Lung (tissue), 17 donors: ENCODE measurements at places on chromosomes 4 and X. TPM values are rescaled to one million over a fixed set of nuclear protein-coding genes. Genes with fewer than 3 reads are reported as not detected.

The BMX gene
- 1.4 TPM for polyA plus RNA-seq

The CCDC160 gene
- polyA plus RNA-seq = 0.79 TPM

The PAGE3 gene
- not detected for polyA plus RNA-seq

The KIF4A gene
- 0.66 TPM for polyA plus RNA-seq

The TREX2 gene
- 0.63 TPM for polyA plus RNA-seq

The CT45A5 gene
- not detected for polyA plus RNA-seq

The CPE gene
- polyA plus RNA-seq = 11.5 TPM

The GAGE13 gene
- not detected for polyA plus RNA-seq

The OGT gene
- polyA plus RNA-seq = 32.3 TPM

The TMEM47 gene
- polyA plus RNA-seq = 7.0 TPM

The GPR143 gene
- polyA plus RNA-seq = 1.6 TPM

DNA sequence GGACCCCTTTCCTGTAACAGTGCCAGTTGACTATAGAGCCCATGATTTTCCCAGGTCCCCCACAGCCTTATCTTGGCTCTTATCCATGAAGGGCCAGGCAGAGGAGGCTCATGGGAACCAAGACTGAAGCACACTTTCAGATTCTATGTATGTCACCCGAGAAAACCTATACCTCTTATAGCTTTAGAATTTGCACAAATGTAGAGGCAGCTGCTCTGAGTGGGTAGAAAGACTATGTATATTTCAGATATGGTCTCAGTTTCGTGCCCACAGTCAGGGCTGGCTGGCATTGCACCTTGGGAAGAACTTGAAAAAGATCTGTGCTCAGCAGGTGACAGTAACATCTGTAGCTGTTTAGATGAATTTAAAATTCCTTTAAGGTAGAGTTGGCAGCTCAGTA lies 8.3 kb upstream of the LNX1 start:
- no peak overlapping the region for H3K27ac ChIP-seq
- no peaks in the 10 kb centered on the region for H3K27me3 ChIP-seq
- DNase-seq = no peak
- H3K36me3 ChIP-seq = no peaks in the 10 kb centered on the region
- no peak overlapping the region for H3K4me3 ChIP-seq

- no peaks in the 10 kb centered on the region for H3K36me3 ChIP-seq
- H3K27ac ChIP-seq = no peak overlapping the region
- H3K27me3 ChIP-seq = no peaks in the 10 kb centered on the region
- DNase-seq = no peak
- H3K4me1 ChIP-seq = no peaks in the 10 kb centered on the region
- H3K4me3 ChIP-seq = no peak overlapping the region
Observed at GRCh38 chr4:31045724-31046318, 325.7 kb downstream of the PCDH7 start.

DNA sequence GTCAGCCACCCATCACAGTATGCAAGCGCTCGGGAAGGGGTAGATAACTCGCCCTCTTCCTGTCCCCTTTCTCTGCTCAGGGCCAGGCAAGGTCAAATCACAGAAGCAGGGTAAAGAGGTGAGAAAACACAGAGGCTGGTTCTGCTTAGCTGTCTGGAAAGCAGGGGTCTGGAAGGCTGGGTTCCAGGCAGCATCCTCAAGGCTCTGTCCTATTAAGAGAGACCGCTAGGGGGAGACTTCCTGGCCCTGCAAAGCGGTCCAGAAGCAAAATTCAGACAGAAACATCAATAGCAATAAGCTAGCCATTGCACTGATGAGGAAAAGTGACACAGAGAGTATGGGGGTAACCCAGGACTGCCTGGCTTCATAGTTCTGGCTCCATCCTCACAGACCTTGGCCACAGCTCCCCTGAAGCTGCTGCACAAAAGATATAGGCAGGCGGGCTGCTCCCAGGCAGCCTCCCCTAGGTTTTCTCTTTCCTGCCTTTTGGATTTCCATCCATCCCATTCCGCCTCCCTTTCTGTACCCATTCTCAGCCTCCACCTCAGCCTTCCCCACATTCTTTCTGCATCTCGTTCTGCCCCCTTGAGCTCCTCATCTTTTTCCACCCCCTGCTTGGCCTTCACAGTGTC lies 308.5 kb downstream of the EVC2 start:
- no peak overlapping the region for H3K4me3 ChIP-seq
- H3K27ac ChIP-seq = no peak overlapping the region
- H3K36me3 ChIP-seq = no peaks in the 10 kb centered on the region

DNA sequence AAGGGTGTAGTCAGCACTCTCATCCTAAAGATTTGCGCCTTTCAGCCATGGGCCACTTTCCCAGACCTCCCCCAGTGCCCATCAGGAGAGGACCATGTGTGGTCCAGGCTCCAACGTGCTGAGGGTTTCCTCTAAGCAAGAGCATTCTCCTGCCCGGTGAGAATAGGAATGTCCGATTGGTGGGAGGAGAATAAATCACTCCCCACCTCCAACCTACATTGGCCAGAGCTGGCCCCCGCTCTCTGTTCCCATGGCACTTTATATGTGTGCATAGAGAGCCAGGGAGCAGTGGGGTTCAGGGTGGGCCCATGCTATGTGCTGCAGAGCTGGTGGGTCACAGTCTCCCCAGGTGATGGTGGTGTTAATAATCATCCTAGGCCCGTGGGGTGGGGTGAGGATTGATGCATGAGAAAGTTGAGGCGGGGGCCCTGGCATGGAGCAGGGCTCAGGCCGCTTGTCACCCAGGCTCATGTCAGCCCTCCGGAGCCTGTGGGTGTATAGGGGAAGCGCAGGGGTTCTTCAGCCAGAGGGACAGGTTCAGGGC lies 6.8 kb upstream of the SORCS2 start:
- H3K36me3 ChIP-seq = no peaks in the 10 kb centered on the region
- H3K27ac ChIP-seq = no peak overlapping the region

- no peak for DNase-seq
- H3K4me3 ChIP-seq = no peak overlapping the region
- H3K36me3 ChIP-seq = no peaks in the 10 kb centered on the region
- no peaks in the 10 kb centered on the region for H3K4me1 ChIP-seq
- H3K27me3 ChIP-seq = peaks cover 5% of the 10 kb centered on the region
- H3K27ac ChIP-seq = no peak overlapping the region
Observed at GRCh38 chrX:72001906-72002305, 91.3 kb downstream of the NHSL2 start.

DNA sequence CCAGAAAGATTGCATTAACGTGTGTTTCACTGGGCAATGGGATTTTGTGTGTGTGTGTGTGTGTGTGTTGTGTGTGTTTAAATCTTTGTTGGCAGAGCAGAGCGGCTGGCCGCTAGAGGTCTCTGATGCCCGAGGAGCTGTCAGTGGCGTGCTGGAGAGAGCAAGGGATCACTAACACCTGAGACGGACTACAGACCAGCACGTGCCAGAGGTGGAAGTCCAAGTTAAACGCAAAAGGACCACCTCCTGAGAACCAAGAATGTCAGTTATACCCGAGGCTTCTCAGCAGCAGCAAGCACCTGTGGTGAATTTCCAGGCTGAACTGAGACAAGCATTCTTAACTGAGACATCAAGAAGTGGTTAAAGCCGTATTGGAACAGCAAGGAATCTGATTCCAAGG lies 9.0 kb upstream of the SLC25A14 start:
- no peaks in the 10 kb centered on the region for H3K36me3 ChIP-seq
- no peak overlapping the region for H3K4me3 ChIP-seq
- DNase-seq = peak; percentile 35
- H3K27me3 ChIP-seq = peaks cover 5% of the 10 kb centered on the region
- no peaks in the 10 kb centered on the region for H3K4me1 ChIP-seq
- no peak overlapping the region for H3K27ac ChIP-seq

DNA sequence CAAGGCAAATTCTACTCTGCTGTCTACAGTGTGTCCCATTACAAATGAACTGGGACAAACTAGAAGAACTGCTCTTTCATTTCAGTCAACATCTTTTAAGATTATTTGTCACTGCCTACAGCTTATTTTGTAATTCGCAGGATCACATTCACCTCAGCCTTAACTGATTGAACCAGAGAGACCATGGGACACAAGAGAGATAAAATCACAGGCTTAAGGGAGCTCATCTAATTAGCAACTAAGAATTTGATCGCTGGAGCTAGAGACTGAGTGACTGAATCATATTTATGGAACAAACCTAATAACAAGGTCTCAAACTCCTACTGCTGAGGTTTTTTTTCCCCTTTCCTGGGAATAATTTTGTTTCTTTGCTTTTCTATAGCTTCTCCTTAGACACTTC lies 898.2 kb downstream of the PCDH18 start:
- H3K36me3 ChIP-seq = no peaks in the 10 kb centered on the region
- no peak overlapping the region for H3K27ac ChIP-seq
- no peaks in the 10 kb centered on the region for H3K4me1 ChIP-seq
- H3K4me3 ChIP-seq = no peak overlapping the region
- DNase-seq = no peak
- no peaks in the 10 kb centered on the region for H3K27me3 ChIP-seq

DNA sequence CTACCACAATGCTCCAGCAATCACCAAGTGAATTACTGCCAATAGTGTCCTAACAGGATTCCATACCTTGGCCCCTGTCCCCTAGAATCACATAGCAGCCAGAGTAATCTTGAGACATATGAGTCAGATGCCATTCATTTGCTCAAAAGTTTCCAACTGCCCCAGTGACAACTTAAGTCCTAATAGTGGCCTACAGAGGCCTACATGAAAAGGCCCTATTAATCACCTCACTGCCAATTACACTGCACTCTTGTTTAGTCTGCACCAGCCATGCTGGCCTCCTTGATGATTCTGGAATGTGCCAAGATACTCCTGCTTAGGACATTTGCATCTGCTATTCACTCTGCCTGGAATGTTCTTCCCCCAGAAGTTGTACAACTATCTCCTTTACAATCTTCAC lies 130.7 kb downstream of the NR3C2 start:
- H3K36me3 ChIP-seq = no peaks in the 10 kb centered on the region
- H3K27me3 ChIP-seq = no peaks in the 10 kb centered on the region
- no peak overlapping the region for H3K4me3 ChIP-seq
- H3K27ac ChIP-seq = no peak overlapping the region

DNA sequence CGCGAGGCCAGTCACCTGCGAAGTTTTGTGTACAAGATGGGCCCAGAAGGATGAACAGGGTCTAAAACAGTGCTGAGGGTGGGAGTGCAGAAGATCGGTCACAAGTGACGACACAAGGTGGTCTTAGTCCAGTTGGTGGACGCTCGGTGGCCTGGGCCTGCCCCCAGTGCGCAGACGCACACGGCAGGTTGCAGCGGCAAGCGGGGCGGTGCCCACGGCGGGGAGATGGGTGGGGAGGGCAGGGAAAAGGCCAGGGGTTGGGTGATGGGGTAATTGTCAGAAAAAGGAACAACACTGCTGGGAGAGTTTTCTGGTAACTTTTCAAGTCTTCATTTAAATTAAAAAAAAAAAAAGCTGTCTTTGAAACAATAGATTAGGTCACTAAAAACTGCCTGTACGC lies 1.0 kb upstream of the PRDX4 start:
- DNase-seq = no peak
- H3K27me3 ChIP-seq = peaks cover 12% of the 10 kb centered on the region
- no peaks in the 10 kb centered on the region for H3K36me3 ChIP-seq
- H3K4me1 ChIP-seq = peaks cover 7% of the 10 kb centered on the region

GRCh38 chrX:40099055-40099958 lies 1.5 kb upstream of the BCOR start:
- no peak for DNase-seq
- no peaks in the 10 kb centered on the region for H3K36me3 ChIP-seq
- H3K27ac ChIP-seq = peak overlapping the region; percentile 2
- no peak overlapping the region for H3K4me3 ChIP-seq
- no peaks in the 10 kb centered on the region for H3K4me1 ChIP-seq

DNA sequence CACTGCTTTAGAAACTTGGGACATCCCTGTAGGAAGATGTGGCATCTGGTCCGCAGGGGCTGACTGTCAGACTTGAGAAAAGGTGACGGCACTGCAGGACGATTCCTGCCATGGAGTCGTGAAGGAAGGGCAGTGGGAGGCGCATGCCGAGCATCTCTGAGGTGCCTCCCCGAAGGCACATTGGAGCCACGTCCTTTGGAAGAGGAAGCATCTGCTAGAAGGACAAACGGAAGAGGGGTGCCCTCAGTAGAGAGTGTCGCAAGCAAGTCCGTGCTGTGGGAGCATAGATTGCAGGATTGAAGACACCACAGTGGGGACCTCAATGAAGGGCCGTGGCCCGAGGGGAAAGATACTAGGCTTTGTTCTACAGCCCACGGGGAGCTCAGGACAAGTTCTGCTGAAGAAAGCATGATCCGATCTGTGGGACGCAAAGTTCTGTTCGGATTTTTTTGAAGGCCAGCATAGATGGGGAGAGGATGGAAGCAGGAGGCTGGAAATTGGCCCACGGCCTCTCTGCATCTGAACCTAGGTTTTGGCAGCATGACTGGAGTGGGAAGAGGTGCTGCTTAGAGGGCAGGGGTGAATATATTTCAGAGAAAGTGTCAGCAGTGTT lies 24.2 kb upstream of the HELT start:
- no peaks in the 10 kb centered on the region for H3K27me3 ChIP-seq
- no peaks in the 10 kb centered on the region for H3K4me1 ChIP-seq
- no peak overlapping the region for H3K4me3 ChIP-seq

- no peaks in the 10 kb centered on the region for H3K27me3 ChIP-seq
- no peak overlapping the region for H3K27ac ChIP-seq
- H3K4me3 ChIP-seq = no peak overlapping the region
Observed at GRCh38 chr4:123706973-123707372, 310.4 kb downstream of the SPRY1 start.

GRCh38 chr4:83112231-83112630 lies 2.3 kb downstream of the PLAC8 start:
- no peak for DNase-seq
- H3K27me3 ChIP-seq = no peaks in the 10 kb centered on the region
- no peak overlapping the region for H3K4me3 ChIP-seq

- H3K4me1 ChIP-seq = no peaks in the 10 kb centered on the region
- H3K27ac ChIP-seq = no peak overlapping the region
- H3K4me3 ChIP-seq = no peak overlapping the region
- no peaks in the 10 kb centered on the region for H3K27me3 ChIP-seq
- DNase-seq = peak; percentile 8
- H3K36me3 ChIP-seq = no peaks in the 10 kb centered on the region
Observed at GRCh38 chr4:112185740-112186670, 40.8 kb downstream of the FAM241A start.

GRCh38 chr4:154422152-154422551 lies 69.4 kb downstream of the DCHS2 start:
- no peaks in the 10 kb centered on the region for H3K4me1 ChIP-seq
- H3K4me3 ChIP-seq = no peak overlapping the region
- no peak overlapping the region for H3K27ac ChIP-seq
- no peaks in the 10 kb centered on the region for H3K36me3 ChIP-seq
- H3K27me3 ChIP-seq = no peaks in the 10 kb centered on the region

DNA sequence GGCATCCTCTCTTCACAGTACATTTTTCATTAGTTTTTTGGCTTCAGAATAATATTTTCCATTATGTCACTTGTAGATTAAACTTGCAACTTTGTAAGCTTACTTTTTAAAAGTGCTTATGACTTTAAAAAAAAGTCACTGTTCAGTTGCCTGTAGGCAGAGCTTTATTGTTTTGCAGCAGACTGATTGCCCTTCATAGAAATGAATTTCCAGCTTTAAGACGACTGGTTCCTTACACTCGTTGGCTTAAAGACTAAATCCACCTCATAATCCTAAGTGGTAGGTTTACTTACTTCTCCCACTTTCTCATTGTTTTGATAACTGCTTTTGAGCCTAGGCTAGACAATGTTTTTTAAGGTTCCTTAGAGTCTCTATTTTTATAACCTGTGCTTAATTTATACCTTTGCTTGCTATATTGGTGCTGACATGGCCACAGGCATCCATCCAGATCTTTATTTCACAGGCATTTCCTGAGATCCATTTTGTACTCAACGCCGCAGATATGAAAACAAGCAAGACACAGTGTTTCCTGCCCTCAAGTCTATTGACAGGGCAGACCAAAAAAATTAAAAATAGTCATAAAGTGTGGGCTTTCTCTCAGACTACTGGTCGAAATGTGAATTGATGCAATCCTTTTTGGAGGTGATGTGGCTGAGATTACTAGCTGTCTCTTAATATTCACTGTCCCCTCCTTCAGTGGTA lies 12.6 kb upstream of the IL13RA2 start:
- no peak overlapping the region for H3K4me3 ChIP-seq
- H3K27ac ChIP-seq = no peak overlapping the region
- H3K36me3 ChIP-seq = no peaks in the 10 kb centered on the region
- peaks cover 18% of the 10 kb centered on the region for H3K27me3 ChIP-seq
- DNase-seq = peak; percentile 26
- H3K4me1 ChIP-seq = peaks cover 2% of the 10 kb centered on the region
